CD4-positive, alpha-beta T cell treated with Interleukin-6 for 4 hours (primary cell): ENCODE measurements at places on chromosomes 1 and 21.

- DNase-seq, result peak; percentile 3
These were observed 2.8 kb downstream of the KCNN3 start for GRCh38 chr1:154867064-154867825.

DNA sequence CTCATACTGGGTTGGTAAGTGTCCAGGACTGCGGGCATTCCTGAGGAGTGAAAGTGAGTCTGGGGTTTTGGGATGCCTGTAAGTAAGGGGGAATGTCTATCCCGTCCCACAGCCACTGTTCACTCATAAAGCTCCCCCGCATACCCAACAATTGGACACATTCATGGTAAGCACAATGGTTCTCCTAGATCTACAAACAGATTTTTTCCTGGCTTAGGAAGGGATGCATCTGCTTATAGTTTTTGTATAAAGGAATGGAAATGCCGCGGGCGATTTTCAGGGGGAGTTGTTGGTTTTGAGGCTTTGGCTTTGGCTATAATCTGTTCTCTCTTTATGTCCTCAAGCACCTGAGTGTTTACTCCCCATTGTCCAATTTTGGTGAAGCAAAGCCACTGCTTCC, 7.1 kb downstream of the ERVH48-1 start:
- DNase-seq, result no peak

DNA sequence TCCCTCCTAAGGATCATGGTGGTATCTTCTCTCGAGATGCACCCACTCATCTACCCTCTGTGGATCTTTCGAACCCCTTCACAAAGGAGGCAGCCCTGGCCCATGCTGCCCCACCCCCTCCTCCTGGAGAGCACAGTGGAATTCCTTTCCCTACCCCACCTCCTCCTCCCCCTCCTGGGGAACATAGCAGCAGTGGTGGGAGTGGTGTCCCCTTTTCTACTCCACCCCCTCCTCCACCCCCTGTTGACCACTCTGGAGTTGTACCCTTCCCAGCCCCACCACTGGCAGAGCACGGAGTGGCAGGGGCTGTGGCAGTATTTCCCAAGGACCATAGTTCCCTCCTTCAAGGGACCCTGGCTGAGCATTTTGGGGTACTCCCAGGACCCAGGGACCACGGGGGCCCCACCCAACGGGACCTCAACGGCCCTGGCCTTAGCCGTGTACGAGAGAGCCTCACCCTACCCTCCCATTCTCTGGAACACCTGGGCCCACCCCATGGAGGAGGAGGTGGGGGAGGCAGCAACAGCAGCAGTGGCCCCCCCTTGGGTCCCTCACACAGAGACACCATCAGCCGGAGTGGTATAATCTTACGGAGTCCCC, 14.5 kb upstream of the TARS2 start:
- no peak for DNase-seq

DNA sequence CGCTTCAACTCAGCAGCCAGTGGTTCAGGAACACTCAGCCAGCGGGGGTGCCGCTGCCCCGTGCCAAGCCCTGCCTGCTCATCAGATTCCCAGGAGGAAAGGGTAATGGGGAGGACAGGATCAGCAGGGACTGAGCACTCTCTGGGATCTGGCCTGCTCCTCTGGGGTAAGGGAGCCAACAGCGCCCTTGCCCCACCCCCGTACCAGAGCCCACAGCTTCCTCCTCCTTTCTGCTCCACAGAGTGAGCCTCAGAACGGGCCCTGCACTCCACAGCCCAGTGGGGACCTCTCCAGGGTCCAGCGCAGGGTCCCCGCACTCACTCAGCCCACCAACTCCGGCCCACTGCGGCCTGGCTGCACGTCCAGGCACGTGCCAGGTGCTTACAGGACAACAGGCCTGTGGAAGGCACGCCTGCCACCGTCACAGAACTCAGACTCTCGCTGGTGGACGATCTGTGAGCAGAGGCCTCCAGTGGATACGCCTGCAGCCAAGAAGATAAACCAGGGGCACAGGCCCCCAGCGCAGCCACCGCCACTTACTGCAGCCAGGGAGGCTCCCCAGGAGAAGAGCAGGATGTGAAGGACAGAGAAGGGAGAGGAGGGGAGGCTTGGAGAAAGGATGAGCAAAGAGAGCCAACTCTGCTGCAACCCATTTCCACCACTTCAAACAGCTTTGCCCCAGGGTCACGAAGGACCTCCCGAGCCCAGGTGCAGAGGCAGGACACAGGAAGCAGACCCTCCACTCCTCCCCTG, 2.1 kb downstream of the MEGF6 start:
- no peak for DNase-seq

DNA sequence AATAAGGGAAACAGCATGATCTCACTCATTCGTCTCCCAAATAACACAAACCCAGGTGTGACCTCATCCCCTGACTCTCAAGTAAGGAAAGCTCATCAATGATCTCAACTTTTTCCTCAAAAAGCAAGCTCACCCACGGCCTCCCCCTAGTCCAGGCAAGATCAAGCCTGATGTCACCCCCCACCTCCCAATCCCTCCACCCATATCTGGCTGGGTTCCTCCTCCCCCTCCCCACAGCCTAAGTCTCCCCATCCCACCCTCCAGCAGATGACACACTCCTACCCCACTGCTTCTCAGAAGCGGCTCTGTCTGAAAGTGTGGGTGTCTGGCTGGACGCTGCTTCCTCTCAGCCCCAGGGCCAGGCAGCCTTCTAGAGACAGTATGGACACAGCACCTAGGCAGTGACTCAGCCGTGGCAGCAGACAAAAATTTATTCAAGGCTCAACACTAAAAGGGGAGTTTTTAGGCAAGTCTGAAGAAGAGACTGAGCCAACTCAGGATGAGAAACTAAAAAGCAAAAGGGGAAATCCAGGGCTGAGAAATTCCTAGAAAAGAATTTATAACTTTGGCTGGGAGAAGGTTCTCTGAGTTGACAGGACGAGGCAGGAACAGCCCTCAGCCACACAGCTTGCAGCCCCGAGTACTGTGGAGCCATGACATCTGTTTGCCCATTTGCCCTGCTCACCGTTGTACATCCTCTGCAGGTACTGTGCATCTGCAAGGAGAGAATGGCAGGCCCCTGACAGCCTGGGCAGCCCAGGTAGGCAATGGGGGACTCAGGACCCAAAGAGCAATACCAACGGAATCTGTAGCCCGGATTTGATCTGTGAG, 81.6 kb upstream of the LRRC8D start:
- peak; percentile 40 for DNase-seq

- DNase-seq, result no peak
These were observed 394.8 kb downstream of the LMX1A start for GRCh38 chr1:164961715-164962114.

DNA sequence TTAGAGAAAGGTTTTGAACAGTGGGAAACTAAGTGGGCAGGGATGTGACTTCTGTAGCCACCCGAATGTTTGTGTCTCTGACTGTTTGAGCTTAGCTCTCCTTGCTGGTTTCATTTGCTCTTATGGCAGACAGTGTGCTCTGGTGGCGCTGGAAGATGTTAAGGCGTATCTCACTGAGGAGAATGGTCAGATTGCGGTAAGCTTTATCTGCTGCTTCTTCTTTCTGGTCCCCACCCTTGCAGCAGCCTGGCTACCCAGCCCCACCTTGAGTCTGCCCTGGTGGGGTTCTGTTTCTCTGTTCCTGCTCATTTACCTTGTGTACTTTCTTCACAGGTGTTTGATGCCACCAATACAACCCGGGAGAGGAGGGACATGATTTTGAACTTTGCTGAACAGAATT, 9.9 kb downstream of the PFKFB2 start:
- DNase-seq, result no peak

- no peak for DNase-seq
These were observed 61.1 kb downstream of the SLC45A1 start for GRCh38 chr1:8378981-8379470.

GRCh38 chr21:19276665-19277064, 873.1 kb upstream of the TMPRSS15 start:
- DNase-seq, result no peak

GRCh38 chr1:162985816-162986435, 83.2 kb upstream of the RGS4 start:
- no peak for DNase-seq

GRCh38 chr1:53895421-53895820, 1.4 kb downstream of the DIO1 start:
- no peak for DNase-seq

DNA sequence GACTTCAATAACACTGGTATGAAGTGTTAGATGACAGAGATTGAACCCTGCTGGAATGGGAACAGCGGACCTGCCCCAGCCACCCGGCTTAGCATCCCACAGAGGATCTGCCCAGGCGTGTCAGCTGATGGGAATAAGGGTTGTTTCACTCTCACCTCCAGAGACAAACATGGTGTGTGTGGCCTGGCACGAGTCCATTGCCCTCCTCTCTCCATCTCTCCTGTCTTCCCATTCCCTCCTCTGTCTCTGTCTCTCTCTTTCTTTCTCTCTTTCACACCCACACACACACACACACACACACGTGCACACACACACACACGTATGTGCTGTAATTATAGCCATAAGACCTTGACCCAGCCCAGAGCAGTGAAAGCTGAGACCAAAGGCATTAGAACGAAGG, 200.2 kb downstream of the HIVEP3 start:
- DNase-seq, result no peak

GRCh38 chr1:21886486-21887215, 50.5 kb downstream of the HSPG2 start:
- no peak for DNase-seq

- DNase-seq, result no peak
These were observed 56.8 kb downstream of the RPRD2 start for GRCh38 chr1:150420560-150421265.

DNA sequence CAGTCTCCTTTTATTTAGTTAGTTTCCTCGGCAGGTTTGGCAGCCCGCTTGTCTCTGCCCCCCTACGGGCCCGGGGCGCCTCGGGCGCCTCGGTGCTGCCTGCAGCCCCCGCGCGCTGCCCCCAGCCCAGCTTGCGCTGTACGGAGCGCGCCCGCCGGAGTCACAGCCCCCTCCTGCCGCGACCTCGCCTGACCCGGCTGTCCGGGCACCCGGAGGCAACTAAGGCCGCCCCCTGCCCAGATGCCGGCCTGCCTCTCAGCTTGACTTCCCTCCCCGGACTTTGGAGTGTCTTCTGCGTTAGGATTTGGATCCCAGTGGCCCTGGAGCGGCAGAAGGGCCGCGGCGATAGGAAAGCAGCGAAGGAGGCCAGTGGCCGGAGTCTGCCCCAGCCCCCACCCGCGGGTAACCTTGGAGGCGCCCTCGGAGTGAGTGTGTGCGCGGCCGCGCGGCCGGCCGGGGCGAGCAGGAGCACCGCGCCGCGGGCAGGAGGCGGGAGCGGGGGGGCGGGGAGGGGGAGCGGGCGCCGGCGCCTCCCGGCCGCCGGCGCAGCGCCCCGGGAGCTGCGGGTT, 7.6 kb downstream of the CDKN2C start:
- DNase-seq, result peak; percentile 28

GRCh38 chr1:168656485-168656884, 72.5 kb downstream of the DPT start:
- DNase-seq, result no peak

DNA sequence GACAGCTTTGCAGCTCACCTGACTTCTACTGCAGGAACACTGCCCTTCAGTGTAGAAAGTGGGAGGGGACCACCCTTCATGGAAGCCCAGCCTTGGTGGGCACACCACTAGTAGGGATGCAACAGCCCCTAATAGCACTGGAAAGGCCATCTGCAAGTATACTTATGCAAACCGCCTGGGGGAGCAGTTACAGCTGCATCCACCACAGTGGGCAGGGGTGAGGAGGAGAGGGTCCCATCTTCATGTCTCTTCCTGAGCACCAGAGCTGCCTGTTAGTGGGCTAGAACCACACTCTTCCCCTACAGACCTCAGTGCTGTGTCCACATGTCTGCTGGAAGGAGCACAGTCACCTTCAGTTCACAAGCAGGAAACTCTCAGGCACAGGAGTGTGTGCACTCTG, 66.2 kb upstream of the LHX8 start:
- no peak for DNase-seq

DNA sequence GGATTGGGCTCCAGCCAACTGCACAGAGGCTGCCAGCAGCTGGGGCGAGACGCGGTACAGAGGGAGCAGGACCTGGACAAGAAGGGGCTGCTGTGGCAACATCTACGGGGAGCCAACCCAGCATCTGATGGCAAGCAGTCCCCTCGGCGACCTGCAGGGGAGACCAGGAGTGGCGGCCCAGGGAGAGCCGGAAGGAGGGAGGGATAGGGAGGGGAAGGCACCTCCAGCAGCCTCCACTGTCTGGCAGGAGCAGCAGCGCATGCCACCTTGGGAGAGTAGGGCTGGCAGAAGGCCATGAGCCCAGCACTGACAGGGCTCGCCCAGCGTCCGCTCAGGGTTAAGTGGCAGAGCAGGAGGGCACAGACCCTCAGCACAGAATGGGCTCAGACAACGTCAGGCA, 17.3 kb downstream of the CHD5 start:
- DNase-seq, result no peak

DNA sequence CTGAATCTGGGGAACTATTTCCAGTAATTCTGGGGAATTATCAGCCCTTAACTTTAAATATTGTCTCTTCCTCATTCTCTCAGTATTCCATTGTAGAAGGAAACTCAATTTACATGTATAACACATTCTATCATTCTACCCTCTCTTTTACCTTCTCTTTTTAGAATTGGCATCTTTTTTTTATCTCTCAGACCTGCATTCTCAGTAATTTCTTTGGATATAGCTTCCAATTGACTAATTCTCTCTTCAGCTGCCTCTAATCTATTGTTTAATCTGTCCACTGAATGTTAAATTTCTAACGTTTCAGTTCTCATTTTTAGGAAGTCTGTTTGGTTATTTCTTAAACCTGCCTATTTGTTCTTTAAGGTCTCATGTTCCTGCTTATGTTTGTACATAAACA, 33.0 kb downstream of the MAB21L3 start:
- no peak for DNase-seq

GRCh38 chr1:19597496-19598309, 46.4 kb upstream of the NBL1 start:
- DNase-seq, result no peak

DNA sequence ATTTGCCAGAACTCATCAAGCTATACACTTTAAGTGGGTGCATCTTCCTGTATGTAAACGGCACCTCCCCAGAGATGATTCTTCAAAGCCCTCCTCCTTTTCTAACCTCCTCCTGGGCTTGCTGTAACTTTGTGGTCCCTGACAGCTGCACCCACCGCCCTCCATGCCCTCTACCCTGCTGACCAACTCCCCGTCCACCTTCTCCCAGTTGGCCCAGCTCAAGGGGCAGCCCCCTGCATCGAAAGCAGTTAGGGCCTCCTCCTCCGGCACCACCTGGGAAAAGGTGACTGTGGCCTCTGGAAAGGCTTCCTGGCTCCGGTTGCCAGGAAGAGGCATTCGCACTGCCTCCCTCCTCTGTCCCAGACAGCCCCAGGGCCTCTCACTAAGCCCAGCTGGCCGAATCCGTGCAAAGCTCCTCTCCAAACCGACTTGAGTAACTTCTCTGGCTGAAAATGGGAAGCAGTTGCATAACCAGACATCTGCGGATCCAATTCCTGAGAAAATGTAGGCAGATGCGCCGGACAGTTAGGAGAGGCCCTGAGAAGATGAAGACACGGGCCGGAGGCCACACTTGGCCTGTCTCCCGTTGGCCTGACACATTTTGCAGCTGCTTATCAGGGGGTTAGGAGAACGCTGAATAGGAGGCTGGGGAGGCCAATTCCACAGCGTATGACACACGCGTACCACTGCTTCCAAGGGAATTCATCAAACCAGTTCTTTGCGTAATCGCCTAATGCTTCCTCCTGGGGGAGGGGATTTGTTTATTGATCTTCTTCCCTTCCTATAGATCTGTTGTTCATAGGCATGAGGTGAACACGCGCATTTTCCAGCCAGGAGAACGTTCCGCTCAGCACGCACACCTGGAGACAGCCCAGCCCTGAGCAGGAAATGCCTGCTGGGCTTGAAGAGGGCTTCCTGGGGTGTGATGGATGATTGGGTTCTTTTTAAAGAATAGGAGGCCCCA, 48.7 kb upstream of the COL6A2 start:
- DNase-seq, result no peak
